Stimulated activated effector memory CD8-positive, alpha-beta T cell treated with anti-CD3 and anti-CD28 coated beads, Interleukin-12 subunit alpha, Interleukin-12 subunit beta, amount 100 ng/mL, for 72 hours (primary cell): ENCODE measurements at places on chromosomes 11 and 22.

GRCh38 chr11:43987384-43988039, 45.1 kb downstream of the C11orf96 start:
- DNase-seq, result no peak

DNA sequence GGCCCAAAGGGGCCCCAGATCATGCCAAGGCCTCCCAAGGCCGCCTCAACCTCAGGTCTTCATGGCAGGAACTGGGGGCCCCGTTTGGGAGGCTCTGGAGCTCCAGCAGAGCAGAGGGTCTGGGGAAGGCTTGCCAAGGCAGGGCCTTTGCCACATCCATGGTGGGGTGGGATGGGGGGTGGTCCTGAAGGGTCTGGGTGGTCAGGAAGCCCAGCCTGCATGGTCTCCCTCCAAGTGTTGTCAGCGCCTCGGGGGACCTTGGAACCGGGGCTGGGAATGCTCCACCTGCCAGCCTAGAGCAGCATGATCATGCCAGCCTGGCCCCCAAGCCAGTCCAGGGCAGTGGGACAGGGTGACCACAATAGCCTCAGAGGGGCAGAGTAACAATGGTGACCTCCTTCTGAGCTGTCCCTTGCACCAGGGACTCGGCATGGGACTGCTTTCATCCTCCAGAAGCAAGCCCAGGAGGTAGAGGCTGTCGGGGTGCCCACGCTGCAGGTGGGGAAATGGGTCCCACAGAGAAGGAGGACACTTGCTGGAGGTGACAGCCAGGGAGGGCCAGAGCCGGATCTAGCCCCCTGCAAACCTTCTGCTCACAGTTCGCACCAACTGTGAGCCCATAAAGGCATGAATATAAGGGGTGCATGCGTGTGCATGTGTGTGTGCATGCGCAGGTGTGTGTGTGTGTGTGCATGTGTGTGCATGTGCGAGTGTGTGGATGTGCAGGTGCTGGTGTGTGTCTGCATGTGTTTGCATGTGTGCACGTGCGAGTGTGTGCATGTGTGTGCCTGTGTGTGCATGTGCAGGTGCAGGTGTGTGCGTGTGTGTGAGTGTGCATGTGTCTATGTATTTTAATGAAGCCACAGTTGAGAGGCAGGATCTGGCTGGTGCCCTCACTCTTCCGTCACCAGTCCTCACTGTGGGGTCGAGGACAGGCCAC, 63.8 kb downstream of the MYEOV start:
- DNase-seq, result no peak

- no peak for DNase-seq
These were observed 6.7 kb downstream of the HEPACAM start for GRCh38 chr11:124928942-124929665.

DNA sequence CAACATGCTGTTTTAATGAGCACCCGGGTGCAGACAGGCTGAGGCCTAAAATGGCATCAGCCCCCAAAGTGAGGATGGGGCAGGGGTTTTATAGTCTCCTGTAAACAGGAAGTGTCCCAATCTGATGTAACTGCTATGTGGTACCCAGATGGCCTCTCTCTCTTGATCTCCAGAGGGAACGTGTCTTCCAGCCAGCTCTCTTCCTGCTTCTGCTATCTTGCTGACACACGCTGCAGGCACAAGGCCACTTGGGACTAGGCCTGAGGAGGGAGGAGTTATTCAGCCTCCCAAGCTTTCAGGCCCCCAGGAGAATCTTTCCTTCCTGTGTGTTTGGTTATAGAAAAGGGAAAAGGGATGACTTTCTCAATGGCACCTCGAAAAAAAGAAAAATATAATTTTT, 11.4 kb upstream of the VSTM5 start:
- DNase-seq, result no peak

DNA sequence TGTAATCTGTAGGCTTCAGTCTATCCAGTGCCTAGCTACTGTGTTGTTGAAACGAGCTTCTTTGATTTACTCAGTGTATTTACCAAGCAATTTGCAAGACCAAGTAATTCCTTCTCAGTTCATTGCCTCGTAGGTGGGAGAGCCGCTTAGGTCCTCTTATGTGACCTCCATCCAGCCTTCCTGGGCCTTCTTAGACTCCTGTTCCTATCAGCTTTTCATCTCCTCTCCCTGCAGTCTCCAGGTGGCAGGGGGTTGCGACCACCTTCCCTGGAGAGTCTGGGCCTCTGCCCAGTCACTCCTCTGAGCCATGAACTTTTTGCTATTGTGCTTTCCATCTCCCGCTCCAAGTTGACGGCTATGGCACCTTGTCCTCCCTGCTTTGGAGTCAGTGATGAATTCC, 251.8 kb downstream of the KIRREL3 start:
- DNase-seq, result no peak

DNA sequence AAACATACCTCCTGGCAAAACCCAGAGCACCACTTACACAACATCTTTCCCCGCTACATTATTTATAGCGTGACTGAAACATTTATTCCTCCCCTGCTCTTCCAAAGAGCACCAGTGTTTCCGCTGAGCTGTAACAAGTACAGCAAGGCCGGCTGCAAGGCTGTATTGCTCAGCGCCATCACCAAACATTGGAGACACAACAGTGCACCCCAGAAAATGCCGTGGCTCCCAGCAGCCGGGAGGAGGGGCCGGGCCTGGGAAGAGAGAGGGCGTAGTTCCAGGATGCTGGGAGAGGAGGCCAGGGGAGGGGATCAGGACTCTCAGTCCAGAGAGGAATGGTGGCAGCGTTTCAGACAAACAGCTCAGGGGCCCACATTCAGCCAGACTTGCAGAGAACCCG, 133.2 kb downstream of the DSCAML1 start:
- no peak for DNase-seq

GRCh38 chr11:70501933-70502540, 103.7 kb downstream of the CTTN start:
- DNase-seq, result no peak

- no peak for DNase-seq
These were observed 16.7 kb downstream of the OR4C3 start for GRCh38 chr11:48341466-48341865.

GRCh38 chr11:41720761-41721160, 261.3 kb upstream of the LRRC4C start:
- DNase-seq, result no peak

DNA sequence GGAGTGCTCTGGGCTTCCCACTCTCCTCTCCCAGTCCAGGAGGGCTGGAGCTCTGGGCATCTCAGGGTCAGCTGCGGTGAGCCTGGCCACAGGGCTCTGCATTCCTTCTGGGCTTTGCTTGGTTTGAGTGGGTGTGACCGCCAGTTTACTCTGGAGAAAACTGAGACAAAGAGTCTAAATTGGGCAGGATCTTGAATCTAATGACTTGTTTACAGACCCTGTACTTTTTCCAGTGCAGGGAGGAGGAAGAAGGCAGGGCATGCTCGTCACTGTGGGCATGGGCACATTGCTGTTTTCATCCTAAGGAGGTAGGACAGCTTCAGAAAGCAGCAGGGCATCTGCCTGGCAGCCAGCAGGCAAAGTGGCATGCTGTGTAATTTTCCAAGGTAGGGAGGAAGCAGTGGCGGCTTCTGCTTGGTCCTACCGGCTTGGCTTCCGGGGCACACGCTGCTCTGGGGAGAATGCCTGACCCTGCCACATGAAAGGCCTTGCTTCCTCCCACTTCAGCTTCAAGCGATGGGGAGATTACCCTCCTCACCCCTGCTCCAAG, 22.9 kb downstream of the FLI1 start:
- no peak for DNase-seq

DNA sequence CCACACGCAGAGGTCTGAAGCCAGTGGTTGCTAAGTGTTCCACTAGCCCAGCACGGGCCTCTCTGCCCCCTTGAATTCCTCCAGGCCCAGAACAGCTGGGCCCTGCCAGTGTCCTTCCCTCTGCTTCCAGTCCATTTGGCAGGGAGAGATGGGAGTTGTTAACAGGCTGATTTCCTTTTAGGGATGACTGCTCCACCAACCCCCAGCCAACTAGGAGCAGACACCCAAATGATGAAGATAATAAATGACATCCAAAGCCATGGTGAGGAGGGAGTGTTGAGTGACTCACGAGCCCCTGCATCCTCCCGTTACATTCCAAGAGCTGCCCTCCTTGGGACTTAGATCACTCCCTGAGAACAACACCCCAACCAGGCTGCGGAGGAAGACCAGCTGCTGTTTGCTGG, 20.6 kb downstream of the PARVA start:
- no peak for DNase-seq

- peak; percentile 67 for DNase-seq
These were observed 128.5 kb downstream of the CEP164 start for GRCh38 chr11:117456027-117456720.

DNA sequence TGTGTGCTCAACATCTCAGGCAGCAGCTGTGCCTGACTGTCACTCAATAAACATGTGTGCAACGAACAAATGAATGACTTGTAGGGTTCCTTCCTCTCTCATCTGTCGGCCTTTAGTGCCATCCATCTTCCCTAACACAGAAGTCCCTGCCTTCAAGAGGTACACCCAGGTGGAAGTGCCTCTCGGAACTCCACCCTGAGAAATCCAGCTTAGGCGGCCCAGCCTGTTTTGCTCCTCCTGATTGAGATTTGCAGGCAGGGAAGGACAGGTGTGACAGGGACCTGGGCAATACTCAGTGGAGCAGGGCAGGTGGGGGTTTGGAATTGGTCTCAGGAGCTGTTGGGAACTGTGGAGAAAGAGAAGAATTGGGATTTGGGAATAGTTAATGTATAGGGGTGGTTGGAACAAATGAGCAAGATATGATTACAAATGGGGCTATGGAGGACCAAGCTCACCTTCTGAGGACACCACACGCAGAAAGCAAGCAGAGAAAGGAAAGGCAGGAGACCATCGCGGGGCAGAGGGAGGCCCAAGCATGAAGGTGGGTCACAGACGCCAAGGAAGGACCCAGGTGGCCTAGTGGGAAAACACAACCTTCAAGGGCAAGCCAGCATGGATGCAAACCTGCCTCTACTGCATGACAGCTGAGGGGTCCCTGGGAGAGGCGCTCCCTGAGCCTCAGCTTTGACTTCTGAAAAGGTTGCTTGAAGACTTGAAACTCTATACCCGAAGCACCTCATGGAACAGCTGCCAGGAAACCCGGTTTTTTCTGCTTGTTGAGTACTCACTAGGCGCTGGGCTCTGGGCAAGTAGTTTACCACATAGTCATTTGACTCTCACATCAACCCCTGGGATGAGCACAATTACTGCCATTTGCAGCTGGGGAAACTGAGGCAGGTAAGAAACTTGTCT, 40.9 kb upstream of the ANO1 start:
- DNase-seq, result no peak

GRCh38 chr11:45110562-45110961, 35.9 kb upstream of the PRDM11 start:
- DNase-seq, result no peak

GRCh38 chr11:13874597-13874996, 87.9 kb upstream of the SPON1 start:
- DNase-seq, result no peak

GRCh38 chr11:69000831-69001242, 12.2 kb downstream of the MRGPRF start:
- DNase-seq, result no peak

DNA sequence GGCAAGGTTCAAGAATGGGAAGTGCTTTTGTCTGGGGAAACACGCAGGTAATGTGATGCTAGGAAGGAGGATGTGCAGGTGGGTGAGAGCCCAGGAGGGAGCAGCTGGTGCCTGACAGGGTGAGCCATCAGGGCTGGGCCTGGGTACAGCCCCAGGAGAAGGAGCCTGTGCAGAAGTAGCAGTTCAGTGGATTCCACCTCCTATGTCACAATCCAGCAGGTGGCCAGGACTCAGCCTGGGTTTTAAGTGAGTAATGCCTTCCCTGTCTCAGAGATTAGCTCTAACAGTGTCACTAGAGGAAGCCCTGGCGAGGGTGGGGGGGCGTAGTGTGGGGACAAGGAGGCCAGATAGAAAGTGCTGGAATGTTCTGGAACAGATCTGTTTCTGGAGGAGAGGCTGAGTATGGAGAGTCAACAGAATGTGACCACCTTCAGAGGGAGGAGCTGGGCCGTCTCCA, 8.1 kb downstream of the RIC8A start:
- DNase-seq, result no peak

- no peak for DNase-seq
These were observed 17.8 kb upstream of the GRIA4 start for GRCh38 chr11:105592035-105592434.

DNA sequence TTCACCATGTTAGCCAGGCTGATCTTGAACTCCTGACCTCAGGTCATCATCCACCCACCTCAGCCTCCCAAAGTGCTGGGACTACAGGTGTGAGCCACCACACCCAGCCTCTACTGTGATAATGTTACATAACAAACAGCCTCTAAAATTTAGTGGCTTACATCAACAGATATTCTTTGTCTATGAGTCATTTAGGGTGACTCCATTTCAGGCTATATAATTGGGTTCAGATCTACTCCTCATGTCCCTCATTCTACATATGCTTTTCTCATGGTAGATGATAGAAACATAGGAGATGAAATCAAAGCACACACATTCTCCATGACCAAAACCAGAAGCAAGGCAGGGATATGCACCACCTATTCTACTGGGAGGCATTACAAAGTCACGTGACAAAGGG, 72.7 kb downstream of the SIK2 start:
- no peak for DNase-seq

GRCh38 chr11:11898648-11899047, 56.9 kb downstream of the USP47 start:
- DNase-seq, result no peak

- DNase-seq, result no peak
These were observed 1.4 kb downstream of the PLXNB2 start for GRCh38 chr22:50305923-50306566.

DNA sequence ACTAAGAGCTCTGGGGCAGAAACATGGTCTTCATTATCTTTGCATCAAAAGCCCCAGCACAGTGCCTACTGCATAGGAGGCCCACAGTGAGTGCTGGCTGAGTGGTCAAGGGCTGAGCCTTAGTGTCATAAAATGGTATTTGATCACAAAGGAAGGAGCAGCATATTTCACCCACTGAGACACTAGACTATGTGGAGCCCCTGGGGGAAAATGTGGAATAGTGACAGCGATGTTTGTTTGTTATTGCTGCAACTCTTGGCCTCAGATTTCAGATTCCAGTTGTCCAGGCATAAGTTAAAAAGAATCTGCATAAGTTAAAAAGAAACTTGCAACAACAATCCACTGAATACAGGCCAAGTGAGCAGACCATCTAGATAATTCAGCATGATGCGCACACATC, 7.0 kb downstream of the KIRREL3 start:
- DNase-seq, result no peak

GRCh38 chr22:26789951-26790350, 132.6 kb downstream of the MIAT start:
- DNase-seq, result no peak

- DNase-seq, result no peak
These were observed 53.3 kb upstream of the CD44 start for GRCh38 chr11:35085531-35086165.
